ENCODE measurements at places on chromosomes 6 and 20.

- DNase-seq: no peak
These were observed 57.7 kb downstream of the OGFRL1 start for GRCh38 chr6:71346334-71346694.

- DNase-seq: no peak
These were observed 103.3 kb upstream of the PLN start for GRCh38 chr6:118444796-118445195.

- DNase-seq: no peak
These were observed 46.6 kb upstream of the EDN3 start for GRCh38 chr20:59253779-59254319.

DNA sequence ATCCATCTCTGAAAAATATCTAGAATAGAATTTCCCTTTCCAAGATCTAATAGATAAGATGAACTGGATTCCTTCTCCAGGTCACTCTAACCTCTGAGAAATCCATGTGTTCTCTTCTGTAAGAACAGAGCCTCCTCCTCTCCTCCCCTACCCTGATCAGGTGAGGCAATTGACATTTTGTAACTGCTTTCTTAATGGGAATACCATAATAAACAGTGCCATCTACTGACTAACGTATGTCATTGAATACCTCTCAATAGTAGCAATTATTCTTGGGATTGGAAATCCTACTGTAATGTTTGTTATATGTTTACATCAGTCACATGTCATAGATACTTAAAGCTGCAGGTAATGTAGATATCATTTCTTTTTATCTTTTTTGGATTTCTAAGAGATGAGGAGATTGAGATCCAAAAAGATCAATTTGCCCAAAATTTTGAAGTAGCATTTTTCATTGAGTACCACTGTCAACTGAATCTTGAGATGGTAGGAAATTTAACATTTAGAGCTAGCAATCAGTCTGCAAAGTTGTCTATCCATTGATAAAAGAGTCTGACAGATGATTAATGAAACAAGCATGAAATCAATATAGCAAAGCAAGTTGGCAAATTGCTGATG is 365.8 kb upstream of the HSF2 start:
- peak; percentile 67 for DNase-seq

DNA sequence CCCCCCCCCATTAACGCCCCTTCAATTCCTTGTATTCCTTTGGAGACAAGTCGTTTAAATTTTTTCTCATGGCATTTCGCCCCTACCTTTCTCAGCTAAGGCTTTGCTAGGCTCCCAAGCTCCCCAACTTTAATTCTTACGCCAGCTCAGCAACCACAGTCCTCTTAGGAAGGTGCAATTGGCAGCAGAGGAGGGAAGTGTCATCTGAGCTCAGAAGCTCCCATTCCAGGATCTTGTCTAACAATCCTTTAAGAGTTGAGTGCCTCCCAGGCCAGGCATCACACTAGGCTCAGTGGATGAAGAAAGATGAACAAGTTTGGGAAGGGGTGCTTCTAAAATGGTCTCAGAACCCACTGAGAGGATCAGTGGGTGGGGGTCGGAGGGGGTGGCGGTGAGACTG is 131.2 kb upstream of the AKAP12 start:
- DNase-seq: no peak

- DNase-seq: no peak
These were observed 537.4 kb downstream of the TENT5A start for GRCh38 chr6:81215092-81215432.

DNA sequence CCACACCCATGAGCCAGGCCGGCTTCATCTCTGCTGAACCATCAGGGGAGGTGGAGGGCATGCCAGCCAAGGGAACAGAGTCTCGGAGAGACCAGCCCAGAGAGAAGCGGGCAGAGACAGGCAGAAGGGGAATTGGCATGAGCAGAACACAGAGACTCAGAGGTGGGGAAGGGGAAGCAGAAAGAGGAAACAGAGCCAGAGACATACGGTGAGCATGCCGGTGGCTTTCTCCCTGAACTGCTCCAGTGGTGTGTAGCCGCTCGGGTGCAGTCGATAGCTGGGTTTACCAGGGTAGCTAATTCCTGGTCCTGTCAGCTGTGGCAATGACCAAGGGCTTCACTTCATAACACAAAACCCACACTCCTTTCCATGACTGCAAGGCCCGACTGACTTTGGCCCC is 83.6 kb upstream of the CCDC167 start:
- no peak for DNase-seq

GRCh38 chr6:43763812-43764522 is 6.0 kb upstream of the VEGFA start:
- no peak for DNase-seq

DNA sequence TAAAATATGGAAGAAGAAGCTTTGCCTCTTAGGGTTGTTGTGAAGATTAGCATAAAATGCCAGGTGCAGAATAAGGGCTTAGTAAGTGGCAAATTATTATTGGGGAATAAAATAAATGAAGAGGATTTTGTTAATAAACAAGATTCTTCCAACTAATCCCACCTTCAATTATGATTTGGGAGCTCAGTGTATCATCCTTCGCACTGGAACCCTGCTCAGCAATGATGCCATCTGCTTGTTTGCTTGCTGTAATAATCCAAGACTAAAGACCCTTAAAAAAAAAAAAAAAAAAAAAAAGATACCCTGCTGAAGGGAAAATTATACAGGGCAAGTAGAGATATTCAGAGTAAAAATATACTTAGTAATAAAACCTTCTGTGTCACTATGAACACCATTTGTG is 62.0 kb upstream of the RREB1 start:
- DNase-seq: no peak

DNA sequence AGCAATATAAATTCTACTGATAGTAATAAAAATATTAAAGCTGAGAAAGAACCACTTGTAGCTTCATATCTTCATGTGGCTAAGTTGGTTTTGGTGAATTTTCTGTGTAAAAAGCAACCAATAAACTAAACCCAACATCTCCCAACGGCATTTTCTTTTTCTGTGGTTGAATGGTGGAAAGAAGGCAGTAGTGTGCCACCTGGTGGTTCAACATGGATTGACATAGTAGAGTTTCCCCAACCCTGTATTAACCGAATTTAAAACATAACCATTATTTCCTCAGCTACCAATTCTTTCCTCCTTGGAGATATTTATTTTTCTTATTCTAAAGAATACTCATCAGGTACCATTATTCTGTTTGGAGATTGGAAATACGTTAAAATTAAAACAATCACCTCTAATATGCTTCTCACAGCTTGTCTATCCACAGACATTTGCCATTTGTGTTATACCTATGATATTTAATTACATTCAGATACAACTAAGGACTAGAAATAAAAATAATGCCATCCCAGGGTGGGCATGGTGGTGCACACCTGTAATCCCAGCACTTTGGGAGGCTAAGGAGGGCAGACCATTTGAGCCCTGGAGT is 117.1 kb upstream of the EEF1E1 start:
- DNase-seq: peak; percentile 52

DNA sequence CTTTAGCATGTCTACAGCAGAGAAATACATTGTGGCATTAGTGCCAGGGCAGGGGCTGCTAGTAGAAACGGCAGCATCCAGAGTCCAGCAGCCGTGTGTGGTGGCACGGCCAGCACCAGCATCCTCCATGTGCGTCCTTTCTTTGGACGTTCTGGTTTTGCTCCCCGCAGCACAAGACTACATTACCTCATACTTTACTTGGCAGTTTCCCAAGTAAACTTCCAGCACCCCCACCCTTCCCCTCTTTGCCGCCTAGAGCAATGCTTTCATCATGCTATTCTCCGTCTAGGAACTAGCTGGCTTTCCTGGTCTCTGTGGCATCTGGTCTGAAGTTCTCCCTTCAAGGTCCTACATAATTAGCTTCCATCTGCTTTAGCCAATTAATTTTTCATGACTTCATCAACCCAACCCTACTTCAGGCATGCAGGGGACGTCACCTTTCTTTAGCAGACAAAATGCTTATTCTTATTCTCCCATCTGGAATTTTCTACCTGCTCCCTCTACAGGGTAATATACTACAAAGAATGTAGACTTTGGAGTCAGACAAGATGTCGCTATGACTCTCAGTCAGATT is 67.6 kb downstream of the BLOC1S5 start:
- DNase-seq: peak; percentile 73

DNA sequence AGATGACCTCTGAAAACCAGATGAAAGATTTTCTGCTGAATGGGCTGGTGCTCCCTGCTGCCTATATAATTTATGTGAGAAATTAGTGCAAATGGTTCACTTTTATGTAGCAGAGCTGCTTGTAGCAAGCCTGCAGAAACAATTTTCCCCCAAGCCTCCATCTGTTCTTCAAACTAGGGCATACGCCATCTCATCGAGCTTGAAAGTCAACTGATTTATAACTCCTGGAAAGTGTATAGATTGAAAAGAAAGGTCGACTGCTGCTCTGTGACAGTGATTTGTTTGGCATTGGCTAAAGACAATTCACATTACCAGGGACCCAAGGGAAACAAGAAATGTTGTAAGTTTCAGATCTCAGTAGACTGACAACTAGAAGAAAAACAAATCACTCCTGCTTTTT is 93.3 kb downstream of the PACRG start:
- DNase-seq: no peak

DNA sequence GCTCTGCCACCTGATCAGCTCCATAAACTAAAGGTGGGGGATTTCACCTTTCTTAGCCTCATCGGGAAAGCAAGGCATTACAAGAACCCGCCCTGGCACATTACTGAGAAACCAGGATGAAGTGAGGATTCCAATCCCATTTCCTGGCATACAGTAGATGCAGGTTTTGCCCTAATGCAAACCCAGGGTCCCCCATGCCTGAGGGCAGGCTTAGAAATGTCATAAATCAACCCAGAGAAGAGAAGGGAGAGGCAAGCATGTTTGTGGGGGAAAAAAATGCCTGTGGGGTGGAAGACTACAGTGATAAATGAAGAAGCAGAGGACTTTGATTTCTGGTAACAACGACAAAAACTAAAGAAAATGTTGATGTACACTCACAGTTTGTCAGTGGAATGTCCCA is 18.0 kb upstream of the PMEPA1 start:
- no peak for DNase-seq

- peak; percentile 88 for DNase-seq
These were observed 2.2 kb downstream of the QKI start for GRCh38 chr6:163416557-163417253.

GRCh38 chr6:136059308-136059707 is 190.8 kb downstream of the MTFR2 start:
- DNase-seq: peak; percentile 13

GRCh38 chr6:46781478-46782378 is 11.5 kb upstream of the MEP1A start:
- DNase-seq: peak; percentile 32

DNA sequence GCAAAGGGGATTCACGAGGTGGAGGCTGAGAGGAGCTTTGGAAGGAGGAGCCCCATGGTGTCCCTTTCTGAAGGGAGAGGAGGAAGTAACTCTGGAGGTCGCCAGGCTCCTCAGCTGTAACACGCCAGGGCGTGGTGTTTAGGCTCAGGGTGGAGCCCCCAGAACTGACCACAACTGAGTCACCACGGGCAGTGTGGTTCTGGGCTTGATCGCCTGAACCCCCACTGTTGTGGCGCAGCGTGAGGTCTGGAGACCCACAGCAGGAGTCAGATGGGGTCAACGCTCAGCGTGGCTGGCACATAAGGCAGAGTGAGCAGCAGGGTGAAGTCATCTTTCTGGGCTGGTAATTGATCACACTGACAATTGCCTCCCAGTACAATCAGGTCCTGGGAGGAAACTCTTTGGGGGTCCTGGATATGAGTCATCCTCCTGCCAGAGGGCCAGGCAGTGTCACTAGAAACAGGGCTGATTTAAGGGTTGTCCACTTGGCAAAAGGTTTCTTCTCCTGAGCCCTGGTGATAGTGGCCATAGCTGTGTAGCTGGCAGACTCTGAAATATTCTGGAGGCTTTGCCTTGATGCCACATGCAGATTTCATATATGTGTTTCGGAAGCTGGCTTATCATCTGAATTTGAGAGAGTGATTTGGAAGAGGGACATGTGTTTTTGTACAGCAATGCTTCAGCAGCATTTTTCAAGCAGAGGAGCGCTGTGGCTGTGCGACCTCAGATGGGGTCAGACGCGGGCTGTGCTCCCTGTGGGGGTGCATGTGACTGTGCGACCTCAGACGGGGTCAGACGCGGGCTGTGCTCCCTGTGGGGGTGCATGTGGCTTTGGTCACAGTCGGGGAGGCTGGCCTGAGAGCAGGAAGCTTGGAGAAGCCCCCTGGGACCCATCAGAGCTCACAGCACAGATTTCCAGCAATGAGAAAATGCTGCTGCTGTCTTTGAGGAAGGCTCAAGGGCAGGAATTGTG is 50.0 kb downstream of the SYNJ2 start:
- DNase-seq: peak; percentile 86

- DNase-seq: peak; percentile 54
These were observed 130.5 kb upstream of the MAN1A1 start for GRCh38 chr6:119479860-119480655.

GRCh38 chr6:89678531-89678930 is 40.0 kb upstream of the LYRM2 start:
- no peak for DNase-seq

- DNase-seq: peak; percentile 89
These were observed at the start of gene TMEM14A for GRCh38 chr6:52670502-52671409. TSS of gene TMEM14A (plus strand) at chr6:52671113. CDS start at chr6:52677103, 5,990 bp downstream.

DNA sequence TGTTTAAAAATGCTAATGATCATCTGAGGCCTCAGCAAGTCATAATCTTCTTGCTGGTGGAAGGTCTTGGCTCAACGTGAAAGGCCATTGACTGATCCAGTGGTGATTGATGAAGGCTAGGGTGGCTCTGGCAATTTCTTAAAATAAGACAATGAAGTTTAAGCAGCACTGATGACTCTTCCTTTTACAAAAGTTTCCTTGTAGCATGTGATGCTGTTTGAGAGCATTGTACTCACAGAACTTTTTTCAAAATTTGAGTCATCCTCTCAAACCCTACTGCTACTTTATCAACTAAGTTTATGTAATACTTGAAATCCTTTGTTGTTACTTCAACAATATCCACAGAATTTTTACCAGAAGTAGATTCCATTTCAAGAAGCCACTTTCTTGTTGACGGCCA is 382.3 kb downstream of the ESR1 start:
- DNase-seq: no peak

DNA sequence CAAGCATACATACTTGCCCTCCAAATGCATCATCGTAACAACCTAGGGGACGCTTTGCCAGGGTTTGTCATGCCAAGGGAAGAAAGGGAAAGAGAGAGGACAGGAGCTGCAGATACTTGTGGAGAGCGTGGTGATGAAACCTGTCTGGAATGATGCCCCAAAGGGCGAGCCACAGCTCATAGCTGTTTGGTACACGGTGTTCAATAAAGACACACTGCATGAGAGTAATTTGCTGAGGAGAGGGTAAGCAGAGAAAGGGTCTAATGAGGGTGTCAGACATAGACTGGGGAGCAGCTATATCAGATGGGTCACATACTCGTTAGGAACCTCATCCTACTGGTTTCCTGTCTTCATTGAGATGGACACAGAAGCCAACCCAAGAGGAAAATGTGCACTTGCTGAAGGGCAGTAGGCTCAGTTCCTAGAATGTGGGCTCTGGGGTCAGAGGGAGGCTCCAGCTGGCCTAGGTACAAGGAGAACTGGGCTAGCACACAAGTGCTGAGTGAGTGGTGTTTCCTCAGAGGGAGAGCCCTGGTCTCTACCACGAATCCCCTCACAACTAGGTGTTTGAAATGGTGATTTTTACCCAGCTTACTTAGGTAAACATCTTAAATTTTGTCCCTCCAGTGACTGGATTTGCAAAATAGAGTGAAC is 5.2 kb upstream of the FOXO3 start:
- no peak for DNase-seq

- DNase-seq: no peak
These were observed 2.3 kb downstream of the SLC2A4RG start for GRCh38 chr20:63741676-63742380.
